Activated T-helper 1 cell treated with anti-CD3 and anti-CD28 coated beads, Interleukin-2, amount 50 U/mL, for 16 hours (primary cell): ENCODE measurements at places on chromosomes 11 and 22.

- no peak for DNase-seq
Observed at GRCh38 chr22:46446799-46447198, 90.6 kb downstream of the CELSR1 start.

GRCh38 chr11:122758339-122758738, 80.0 kb upstream of the CRTAM start:
- DNase-seq: no peak

DNA sequence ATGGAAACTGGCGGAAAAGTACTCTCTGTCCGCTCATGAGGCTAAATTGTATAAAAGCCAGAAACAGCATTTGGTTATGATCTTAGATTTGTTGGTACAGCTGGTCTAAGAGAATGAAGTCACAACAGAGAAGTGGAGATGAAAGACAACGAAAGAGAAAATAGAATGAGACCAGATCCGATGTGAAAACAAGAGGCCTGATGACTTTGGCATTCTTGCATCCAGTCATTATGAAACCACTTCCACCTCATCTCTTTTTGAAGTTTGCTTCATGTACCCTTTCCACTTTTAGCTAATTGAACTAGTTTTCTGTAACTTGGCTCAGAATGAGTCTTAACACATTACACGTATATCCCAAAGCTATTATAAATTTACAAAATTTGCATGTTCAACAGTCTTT, 1431.7 kb downstream of the LRRC4C start:
- no peak for DNase-seq

DNA sequence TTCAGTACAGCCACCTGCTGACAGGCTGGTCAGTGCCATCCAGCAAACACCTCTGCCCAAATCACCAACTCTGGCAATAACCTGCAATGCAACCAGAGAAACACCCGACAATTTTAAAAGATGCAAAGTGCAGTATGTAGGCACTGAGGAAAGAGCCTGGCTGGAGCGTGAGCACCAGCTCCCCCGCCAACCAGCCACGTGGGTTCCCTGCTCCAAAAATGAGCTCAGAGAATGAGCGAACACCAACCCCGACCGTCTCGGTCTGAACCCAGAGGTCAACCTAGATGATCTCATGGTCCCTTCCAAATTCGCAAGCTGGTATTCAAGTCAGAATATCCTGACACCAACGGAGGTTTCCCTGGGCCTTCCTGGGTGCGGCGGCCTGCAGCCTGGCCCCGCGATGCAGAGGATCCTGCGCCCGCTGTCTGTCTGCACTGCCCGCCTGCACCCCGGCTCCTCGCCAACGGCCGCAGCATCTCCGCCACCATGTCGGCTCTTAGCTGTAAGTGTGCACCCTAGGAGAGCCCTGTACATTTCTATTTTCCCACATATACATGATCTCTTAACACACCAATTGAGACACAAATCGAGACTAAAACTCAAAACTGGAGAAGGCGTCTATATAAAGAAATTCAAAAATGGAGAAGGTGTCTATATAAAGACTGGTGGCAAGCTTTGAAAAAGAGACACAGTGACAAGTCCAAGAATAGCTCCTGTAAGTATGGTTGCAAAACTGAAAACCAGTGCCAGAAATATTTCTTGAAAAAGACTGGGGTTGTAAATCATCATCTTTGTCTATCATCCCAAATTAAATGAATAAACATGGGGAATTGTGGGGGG, 22.8 kb downstream of the TMEM184B start:
- DNase-seq: no peak

DNA sequence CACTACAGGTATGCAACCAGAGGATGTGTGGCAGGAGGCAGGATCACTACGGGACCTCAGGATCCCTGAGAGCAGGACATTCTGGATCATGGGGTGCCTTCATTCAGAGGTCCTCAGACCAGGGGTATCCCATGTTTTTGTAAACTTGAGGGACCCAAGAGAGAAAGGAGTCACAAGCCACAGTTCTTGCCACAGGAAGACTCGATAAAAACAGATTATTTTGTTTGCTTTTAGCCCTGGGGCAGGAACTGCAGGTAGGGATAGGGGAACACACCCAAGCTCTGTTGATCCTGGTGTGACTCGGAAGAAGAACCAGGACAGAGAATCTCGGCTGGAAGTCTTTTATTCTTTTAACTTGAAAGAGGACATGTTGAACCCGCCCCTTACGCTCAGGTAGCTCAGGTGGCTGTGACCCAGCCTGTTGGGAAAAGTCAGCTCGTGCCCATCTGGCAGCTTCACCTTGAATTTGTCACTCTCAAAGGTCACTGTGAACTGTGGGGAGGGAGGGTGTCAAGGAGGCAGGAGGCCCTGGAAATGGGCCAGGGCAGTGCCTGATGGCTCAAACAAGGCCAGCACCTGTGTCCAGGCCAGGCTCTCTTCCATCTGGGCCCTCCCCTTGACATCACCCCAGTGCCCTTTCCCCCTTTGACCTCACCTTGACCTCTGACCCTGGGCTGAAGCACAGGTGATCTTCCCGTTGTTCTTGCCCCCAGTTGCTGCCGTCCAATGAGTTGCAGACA, 9.8 kb downstream of the LGALS2 start:
- no peak for DNase-seq

DNA sequence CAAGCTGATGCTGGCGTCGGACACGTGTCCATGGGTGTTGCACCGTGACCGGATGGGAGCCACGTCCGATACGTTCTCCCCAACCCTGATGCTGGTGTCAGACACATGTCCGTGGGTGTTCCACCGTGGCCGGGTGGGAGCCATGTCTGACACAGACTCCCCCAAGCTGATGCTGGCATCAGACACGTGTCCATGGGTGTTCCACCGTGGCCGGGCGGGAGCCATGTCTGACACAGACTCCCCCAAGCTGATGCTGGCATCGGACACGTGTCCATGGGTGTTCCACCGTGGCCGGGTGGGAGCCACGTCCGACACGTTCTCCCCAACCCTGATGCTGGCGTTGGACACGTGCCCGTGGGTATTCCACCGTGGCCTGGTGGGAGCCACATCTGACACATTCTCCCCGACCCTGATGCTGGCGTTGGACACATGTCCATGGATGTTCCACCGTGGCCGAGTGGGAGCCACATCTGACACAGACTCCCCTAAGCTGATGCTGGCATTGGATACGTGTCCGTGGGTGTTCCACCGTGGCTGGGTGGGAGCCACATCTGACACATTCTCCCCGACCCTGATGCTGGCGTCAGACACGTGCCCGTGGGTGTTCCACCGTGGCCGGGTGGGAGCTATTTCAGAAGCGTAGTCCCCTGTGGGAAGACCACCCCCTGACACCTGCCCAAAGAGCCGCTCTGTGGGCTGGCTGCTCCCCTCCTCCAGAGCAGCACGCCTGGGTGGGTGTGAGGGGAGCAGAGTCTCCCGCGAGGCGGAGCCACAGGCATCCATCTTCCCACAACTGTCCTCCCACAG, 20.0 kb downstream of the SELENOO start:
- no peak for DNase-seq

DNA sequence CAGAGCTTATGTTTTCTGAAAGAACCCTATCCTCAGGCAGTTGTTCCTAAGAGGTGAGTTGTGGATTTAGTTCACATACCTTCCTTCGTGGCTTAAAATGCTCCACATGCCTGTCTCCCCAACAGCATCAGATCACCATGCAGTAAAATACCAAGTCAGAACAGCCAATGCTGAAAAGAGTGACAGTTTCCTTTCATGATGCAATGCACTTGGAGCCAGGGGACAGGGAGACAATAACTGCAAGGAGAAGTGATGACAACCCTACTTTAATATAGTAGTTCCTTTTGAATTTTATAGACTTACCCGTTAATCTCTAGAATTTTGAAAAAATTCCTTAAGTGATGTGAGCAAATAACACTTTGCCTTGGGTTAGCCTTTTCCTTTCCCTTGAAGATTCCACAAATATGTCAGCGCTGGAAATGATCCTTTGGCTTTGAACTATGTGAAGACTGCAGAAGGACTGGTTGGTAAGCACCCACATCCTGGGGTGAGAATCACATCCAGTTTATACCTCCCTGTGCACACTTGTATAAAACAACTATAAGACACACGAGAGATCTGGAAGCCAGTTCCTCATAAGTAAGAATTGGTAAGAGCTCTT, 71.2 kb downstream of the PIWIL4 start:
- DNase-seq: no peak

- no peak for DNase-seq
Observed at GRCh38 chr11:134856056-134856971, 444.3 kb upstream of the B3GAT1 start.

DNA sequence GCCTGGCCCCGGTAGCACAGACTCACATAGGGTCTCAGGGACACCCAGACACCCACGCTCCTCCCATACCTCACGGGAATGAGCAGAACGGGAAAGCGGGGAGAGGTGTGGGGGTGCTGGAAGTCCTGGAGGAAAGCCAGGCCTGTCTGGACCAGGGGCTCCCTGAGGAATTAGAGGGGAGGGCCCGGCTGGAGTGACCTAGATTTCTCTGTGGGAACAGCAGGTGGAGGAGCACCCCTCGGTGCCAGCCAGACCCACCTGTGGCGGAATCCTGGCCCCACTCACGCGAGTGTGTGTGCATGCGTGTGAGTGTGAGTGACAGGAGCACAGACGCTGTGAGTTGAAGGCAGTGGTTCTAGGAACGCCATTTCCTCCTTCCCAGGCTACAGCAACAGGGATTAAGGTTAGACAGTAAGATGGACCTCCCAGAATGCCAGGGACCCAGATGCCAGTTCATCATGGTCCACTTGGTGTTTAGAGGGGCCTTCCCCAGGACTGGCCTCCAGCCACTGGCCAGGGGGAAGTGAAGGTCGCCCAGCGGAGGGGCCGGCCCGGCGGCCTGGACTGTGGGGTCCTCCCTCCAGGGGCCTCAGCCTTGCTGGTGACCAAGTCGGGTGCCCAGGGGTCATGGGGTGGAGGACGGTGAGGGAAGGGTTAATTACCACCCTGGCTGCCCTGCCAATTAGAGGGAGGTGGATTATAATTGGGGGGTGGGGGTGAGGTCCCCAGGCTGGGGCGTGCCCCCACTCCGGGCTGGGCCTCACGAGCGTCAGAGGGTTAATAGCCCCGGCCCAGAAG, 1.0 kb downstream of the PKP3 start:
- no peak for DNase-seq

- DNase-seq: peak; percentile 28
Observed at GRCh38 chr11:95154514-95154913, 64.9 kb downstream of the ENDOD1 start.
